ENCODE measurements at places on chromosomes 13 and 19. TPM values are rescaled to one million over a fixed set of nuclear protein-coding genes. Genes with fewer than 3 reads are reported as not detected.
A peak's percentile ranks its signal among the peaks of the same experiment; 100 is the strongest.

DNA sequence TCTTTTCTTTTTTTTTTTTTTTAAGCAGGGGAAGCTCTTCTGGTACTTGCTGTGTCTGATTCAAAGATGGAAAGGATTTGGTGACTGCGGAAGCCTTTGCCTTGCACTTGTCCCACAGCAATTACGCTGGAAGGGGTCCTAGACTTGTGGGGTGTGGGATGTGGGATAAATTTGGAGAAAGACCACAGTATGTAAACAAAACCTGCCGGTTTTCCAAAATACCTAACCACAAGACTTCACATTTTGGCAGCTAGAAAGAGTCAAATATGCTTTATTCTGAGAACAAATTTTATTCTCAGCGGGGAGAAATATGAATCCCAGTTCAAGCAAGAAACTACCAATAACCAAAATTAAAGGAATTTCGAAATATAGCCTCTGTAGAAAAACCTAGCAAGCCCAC, 176.5 kb downstream of the SPRY2 start:
- no peak for DNase-seq

DNA sequence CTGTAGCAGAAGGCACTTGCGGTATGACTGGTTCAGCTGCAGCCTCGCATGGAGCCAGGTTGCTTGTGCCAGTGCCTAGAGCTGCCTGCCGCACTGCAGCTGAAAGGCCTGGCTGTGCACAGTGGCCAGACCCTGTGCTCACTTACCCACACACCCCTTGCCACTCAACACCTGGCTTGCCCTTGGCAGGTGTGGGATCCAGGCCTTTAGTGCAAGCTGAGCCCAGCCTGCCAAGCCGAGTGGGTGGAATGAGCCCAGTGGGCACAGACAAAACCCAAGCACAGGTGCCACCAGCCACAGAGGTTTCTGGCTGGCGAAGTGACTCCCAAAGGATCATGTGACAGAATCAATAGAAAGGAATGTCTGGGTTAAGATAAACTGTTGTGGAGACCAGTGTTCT, 19.5 kb downstream of the LIG4 start:
- DNase-seq = no peak

DNA sequence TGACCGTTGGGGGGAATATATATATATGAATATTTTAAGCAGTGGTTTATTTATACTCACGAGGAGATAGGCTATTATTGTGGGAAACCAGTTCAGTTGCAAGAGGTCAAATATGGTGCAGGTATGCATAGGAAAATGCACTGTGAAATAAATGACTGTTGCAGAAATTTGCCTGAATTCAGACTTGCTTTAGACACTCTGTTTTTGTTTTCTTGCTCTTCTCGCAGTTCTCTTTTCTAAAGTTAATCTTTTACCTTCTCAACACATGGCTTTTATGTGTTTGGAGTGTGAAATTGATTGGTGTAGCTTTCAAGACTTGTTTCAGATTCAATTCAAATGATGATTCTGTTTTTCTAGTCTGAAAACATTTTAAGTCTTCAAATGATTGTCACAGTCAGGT, 109.7 kb downstream of the LRCH1 start:
- no peak for DNase-seq

GRCh38 chr13:32811297-32811800, 204.9 kb upstream of the KL start:
- DNase-seq = peak; percentile 22

MTIF3 gene
- 28.2 TPM for total RNA-seq

TMIGD2 gene
- total RNA-seq = not detected

Data from PC-3 (cell line).